ENCODE measurements at places on chromosomes 1 and 21. TPM values are rescaled to one million over a fixed set of nuclear protein-coding genes. Genes with fewer than 3 reads are reported as not detected.

MYOG gene
- total RNA-seq = not detected

ABCD3 gene
- 73.9 TPM for total RNA-seq

LAD1 gene
- not detected for total RNA-seq

IFI6 gene
- 23.2 TPM for total RNA-seq

BMP8B gene
- 0.63 TPM for total RNA-seq

MLLT11 gene
- total RNA-seq = 72.9 TPM

CFHR5 gene
- total RNA-seq = not detected

CIART gene
- 2.8 TPM for total RNA-seq

FCRL1 gene
- not detected for total RNA-seq

LCE2A gene
- total RNA-seq = not detected

ANKRD35 gene
- total RNA-seq = 1.6 TPM

PDC gene
- total RNA-seq = not detected

LELP1 gene
- not detected for total RNA-seq

CENPS gene
- total RNA-seq = 7.2 TPM

NTNG1 gene
- 14.4 TPM for total RNA-seq

KRTAP19-6 gene
- total RNA-seq = not detected

S100A1 gene
- 0.94 TPM for total RNA-seq

OR14A2 gene
- total RNA-seq = not detected

KRTAP19-1 gene
- total RNA-seq = not detected

ATP13A2 gene
- total RNA-seq = 119 TPM

HHIPL2 gene
- total RNA-seq = 0.94 TPM

TCHHL1 gene
- total RNA-seq = not detected

ACOT11 gene
- total RNA-seq = 7.2 TPM

OTUD7B gene
- 8.1 TPM for total RNA-seq
